ENCODE measurements at places on chromosomes 2 and 18. TPM values are rescaled to one million over a fixed set of nuclear protein-coding genes. Genes with fewer than 3 reads are reported as not detected.

DNA sequence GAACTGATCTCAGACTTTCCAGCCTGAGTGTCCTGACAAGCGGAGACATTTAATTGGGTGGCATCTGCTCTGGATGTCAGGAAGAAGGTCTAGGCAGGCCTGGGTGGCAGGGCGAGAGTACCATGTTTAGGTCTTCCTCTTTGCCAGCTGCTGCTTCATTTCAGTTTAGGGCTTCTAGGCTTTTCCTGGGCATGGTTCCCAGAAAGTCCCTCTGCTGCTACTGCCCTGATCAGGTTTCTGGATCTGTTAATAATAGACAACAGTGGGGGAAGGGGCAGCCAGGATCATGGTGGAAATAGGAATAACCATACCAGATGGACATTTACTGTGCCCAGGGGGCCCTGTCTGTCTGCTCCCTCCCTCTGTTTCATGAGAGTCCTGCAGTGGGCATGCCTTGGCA, 2.3 kb upstream of the PLCD4 start:
- no peak for DNase-seq
- H3K36me3 ChIP-seq = no peaks in the 10 kb centered on the region
- H3K4me3 ChIP-seq = no peak overlapping the region
- H3K27ac ChIP-seq = no peak overlapping the region
- H3K27me3 ChIP-seq = peaks cover 6% of the 10 kb centered on the region
- H3K4me1 ChIP-seq = peaks cover 10% of the 10 kb centered on the region

DNA sequence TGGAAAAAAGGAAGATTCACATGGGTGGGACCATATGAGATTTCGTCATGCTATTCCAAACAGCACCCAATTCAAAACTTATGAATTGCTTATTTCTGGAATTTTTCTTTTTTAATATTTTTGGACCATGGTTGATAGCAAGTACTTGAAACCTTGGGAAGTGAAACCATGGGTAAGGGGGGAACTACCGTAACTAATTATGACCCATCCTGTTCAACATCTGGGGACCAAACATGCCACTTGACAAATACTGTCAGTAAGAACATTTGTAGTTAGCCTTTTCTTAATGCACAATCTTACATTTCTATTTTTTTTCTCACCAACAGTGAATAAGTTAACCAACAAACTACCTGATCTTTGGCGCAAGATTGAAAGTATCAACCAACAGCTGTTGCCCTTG, 105.7 kb upstream of the TTC39C start:
- no peak overlapping the region for H3K4me3 ChIP-seq
- DNase-seq = no peak
- peaks cover 4% of the 10 kb centered on the region for H3K27me3 ChIP-seq

DNA sequence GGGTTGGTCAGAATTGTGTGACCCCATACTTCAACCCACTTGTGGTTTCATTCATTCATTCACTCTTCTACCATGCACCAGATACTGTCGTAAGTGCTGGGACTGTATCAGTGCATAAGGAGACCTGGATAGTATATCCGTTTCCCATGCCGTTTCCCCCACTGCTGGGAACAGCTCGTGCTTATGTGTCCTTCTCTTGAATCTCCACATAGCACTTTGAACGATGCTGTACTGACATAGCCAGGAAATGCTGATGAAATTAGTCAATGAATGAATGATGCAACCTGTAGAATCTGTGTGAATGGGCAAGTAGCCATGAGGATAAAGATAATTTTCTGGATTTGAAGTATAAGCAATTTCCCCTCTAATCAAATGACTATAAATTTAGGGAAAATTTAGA, 276.1 kb downstream of the BCL2 start:
- no peak overlapping the region for H3K4me3 ChIP-seq
- peaks cover 10% of the 10 kb centered on the region for H3K4me1 ChIP-seq
- H3K27ac ChIP-seq = no peak overlapping the region
- DNase-seq = no peak

DNA sequence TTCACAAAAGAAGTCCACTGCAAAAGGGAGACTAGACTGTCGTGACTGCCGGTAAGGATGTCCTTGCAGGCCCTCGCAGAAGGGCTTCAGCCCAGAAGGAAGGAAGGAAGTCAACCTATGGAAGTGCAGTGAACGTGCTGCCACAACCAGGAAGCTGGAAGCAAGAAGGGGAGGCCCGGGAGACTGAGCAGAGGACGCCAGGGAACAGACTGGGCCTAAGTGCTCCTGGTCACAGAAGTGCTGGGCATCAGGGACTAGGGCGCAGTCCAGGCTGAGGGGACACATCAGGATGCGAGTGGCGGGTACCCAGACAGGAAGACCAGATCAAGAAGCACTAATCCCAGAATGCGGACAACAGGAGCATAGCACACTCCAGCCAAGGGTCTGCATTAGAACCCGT, 78.8 kb downstream of the PIEZO2 start:
- no peak overlapping the region for H3K27ac ChIP-seq
- H3K4me3 ChIP-seq = no peak overlapping the region
- H3K27me3 ChIP-seq = no peaks in the 10 kb centered on the region
- H3K36me3 ChIP-seq = peaks cover 12% of the 10 kb centered on the region

DNA sequence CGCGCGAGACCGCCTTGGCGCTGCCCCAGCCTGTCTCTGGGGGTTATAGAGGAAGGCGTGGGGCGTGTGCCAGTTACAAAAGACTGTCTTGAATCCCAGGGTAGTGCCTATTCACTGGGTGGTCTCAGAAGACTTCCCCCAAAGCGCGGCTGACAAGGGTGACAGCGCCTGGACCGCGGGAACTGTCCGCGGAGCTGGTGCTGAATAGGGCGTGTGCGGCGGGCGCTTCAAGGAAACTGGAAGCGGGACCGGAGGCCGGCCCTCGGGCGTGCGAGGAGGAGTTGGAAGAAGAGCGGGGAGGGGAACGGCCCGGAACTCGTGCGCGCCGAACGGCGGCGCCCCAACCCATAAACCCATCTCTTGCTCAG, 2.3 kb downstream of the EGR4 start:
- peaks cover 4% of the 10 kb centered on the region for H3K4me1 ChIP-seq
- peak overlapping the region; percentile 55 for H3K4me3 ChIP-seq
- peaks cover 97% of the 10 kb centered on the region for H3K27me3 ChIP-seq
- H3K27ac ChIP-seq = no peak overlapping the region

GRCh38 chr18:71403501-71403900, 1114.7 kb downstream of the SOCS6 start:
- H3K27me3 ChIP-seq = peaks cover 4% of the 10 kb centered on the region
- H3K36me3 ChIP-seq = no peaks in the 10 kb centered on the region
- H3K4me1 ChIP-seq = no peaks in the 10 kb centered on the region
- no peak for DNase-seq
- no peak overlapping the region for H3K4me3 ChIP-seq
- no peak overlapping the region for H3K27ac ChIP-seq

- no peak overlapping the region for H3K27ac ChIP-seq
- peaks cover 22% of the 10 kb centered on the region for H3K27me3 ChIP-seq
- H3K4me1 ChIP-seq = peaks cover 2% of the 10 kb centered on the region
- no peak for DNase-seq
- no peaks in the 10 kb centered on the region for H3K36me3 ChIP-seq
These were observed 36.3 kb upstream of the ITM2C start for GRCh38 chr2:230828272-230828961.

The PROM2 gene
- 20.3 TPM for total RNA-seq

Data from mesothelial cell of epicardium (in vitro differentiated cells).